ENCODE measurements at places on chromosomes 11 and 22. TPM values are rescaled to one million over a fixed set of nuclear protein-coding genes. Genes with fewer than 3 reads are reported as not detected.

OR8G1 gene
- not detected for total RNA-seq

GSTT2B gene
- total RNA-seq = 4.5 TPM

LDHAL6A gene
- total RNA-seq = not detected

ACTN3 gene
- under 0.01 TPM for total RNA-seq

KRTAP5-6 gene
- not detected for total RNA-seq

DDIAS gene
- total RNA-seq = 3.1 TPM

CAVIN3 gene
- total RNA-seq = 432 TPM

ZBTB16 gene
- under 0.01 TPM for total RNA-seq

TSPO gene
- total RNA-seq = 253 TPM

ASPHD2 gene
- total RNA-seq = 1.00 TPM

NEFH gene
- 0.44 TPM for total RNA-seq

C11orf52 gene
- total RNA-seq = 0.25 TPM

SCGB1C1 gene
- total RNA-seq = not detected

MMP11 gene
- 14.2 TPM for total RNA-seq

GAL3ST1 gene
- total RNA-seq = 0.11 TPM

OSM gene
- total RNA-seq = not detected

CABP4 gene
- total RNA-seq = not detected

Data from uterine smooth muscle cell (primary cell).